ELR (cell line): ENCODE measurements at places on chromosomes 6 and 20.

DNA sequence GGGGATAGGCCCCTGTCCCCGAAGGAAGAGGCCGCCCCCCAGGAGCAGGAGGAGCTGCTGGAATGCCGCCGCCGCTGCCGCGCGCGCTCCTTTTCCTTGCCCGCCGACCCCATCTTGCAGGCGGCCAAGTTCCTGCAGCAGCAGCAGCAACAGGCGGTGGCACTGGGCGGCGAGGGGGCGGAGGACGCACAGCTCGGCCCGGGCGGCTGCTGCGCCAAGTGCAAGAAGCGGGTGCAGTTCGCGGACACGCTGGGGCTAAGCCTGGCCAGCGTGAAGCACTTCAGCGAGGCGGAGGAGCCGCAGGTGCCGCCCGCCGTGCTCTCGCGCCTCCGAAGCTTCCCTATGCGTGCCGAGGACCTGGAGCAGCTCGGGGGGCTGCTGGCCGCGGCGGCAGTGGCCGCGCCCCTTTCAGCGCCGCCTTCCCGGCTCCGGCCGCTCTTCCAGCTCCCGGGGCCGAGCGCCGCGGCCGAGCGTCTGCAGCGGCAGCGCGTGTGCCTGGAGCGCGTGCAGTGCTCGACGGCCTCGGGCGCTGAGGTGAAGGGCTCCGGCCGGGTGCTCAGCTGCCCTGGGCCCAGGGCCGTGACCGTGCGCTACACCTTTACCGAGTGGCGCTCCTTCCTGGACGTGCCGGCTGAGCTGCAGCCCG, 630 bp downstream of the PPP1R3G start:
- DNase-seq, result peak; percentile 52

DNA sequence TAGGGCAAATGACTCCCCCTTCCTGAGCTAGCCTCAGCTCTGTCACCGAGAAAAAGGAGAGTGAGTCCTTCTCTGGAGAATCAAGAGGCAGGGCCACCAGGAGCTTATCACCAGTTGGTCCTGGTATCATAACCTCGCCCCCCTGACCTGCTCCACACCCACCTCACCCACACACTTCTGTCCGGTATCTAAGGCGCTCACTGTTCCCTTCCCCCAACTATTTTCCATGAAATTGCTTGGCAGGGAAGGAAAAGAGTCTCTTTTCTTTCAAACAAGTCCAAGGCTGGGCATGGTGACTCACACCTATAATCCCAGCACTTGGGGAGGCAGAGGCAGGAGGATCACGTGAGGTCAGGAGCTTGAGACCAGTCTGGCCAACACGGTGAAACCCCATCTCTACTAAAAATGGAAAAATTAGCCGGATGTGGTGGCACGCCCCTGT, 77.6 kb downstream of the ZMYND8 start:
- DNase-seq, result peak; percentile 43

DNA sequence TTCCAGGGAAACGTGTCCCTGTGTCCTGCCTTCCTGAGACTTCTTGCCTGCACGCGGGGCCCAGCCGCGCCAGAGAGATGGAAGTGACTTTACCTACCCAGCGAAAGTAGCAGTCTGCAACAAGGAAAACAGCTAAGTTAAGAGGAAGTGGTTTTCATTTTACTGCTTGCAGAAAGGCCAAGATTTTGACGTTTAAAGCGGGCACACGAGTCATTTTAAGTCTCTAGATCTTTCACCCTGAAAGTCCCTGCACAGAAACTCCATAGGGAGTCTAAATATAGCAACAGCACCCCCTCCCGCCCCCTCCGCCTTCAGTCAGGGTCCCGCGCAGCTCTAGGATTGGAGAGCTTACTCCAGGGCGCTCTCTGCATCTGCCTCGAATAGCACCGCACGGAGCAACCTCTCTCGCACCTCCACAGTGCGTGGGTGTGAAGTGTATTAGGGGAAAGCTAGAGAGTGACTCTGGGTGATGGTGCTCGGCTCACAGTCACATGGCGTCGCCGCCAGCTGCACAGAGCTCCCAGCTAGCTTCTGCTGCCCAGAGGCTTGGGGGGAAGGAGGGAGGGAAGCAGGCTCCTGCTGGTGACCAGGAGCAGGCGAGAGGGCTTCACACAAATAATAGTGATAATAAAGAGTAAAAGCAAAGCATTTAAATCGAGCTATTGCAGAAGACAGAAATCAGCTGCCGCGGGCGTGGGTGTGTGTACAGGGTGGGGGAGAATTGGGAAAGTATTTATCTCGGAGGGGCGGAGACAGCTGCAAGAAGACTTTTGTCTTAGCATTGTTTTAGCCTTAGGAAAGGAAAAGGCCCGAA, 1.8 kb upstream of the KCNQ5 start:
- DNase-seq, result peak; percentile 40

DNA sequence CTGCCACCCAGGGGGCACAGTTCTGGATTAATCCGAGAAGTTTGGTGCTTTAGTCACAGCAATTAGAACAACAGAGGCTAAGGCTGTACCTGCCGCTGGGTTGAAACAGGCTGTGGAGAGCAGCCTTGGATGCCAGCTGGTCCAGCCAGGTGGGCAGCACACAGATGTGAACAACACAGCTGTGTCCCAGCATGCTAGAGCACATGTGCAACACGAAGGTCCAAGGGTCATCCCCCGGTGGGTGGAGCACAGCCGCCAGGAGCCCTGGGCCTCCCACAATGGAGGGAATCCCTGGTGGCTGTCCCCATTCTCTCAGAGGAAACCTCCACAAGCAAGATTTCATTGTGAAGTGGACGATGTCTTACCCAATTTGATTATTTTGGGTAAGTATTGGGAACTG, 99.2 kb upstream of the SYNDIG1 start:
- DNase-seq, result no peak

DNA sequence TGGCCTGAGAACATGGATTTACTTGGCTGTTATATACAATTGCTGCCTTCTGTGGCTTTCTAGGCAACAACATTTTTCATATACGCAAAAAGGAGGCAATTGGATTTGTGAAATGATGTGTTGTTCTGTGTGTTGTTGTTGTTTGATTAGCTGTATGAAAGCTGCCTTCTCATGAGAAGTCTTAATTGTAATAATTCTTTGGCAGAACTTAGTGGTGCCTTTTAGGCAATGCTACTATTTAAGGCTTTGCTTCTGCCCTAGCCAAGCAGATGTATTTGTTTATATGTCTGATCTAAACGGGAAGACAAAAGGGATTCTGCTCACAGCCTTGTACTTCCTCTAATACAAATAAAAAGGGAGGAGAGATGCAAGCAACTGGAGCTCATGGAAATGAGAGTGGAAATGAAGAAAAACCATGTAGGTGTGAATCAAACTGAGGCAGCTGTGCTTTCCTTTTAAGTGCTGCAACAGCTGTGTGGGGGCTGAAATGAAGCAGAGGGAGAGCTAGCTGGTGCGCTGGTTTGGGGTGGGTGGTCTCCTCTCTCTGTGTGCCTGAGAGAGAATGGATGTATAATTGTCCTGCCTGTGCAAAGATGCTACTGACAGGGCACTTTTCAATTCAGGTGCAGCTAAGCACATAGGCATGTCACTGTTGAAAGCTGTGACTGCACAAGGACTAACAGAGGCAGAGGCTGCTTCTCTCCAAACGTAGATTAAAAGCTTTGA, 386.9 kb upstream of the MAN1A1 start:
- DNase-seq, result no peak
